ENCODE measurements at places on chromosomes 5 and 9.
A peak's percentile ranks its signal among the peaks of the same experiment; 100 is the strongest.

DNA sequence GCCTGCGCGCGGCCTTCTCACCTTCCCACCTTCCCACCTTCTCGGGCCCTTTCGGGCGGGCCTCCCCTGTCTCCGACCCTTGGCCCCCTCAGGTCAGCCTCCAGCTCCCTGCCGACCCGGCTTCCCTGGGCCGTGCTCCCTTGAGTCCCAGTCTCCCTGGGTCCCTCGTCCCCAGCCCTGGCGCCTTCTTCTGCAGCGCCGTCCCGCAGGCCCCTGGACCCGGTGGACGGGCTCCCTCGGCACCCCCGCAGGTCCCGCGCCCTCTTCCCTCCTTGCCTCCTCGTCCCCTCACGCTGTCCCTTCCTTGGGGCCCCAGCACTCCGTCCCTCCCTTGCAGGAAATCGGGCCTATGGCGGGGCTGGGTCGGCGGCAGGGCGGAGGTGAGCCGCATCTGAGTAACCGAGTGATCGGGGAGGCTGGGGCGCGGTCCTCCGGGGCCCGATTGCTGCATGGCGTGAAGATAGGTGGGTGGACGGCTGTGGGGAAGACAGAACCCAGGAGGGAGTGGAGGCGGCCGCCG, 7.6 kb downstream of the ARPC5L start:
- no peak for DNase-seq

DNA sequence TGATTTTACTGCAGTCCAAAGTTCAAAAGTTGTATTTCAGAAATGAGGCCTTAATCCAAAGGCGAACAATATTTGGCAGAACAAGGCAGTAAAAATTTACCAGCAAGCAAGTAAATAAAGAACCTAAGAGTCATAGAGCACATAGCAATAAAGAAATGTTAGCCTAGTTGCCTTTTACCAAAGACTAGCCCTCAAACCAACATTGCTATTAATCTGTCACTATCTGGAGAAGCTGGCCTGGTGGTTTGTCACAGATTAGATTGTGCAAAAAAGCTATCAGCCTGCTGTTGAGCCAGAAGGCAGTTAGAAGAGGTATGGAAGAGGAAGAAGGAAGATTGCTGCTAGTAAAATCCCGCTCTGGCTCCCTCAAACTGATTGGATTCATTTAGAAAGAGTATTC, 304.7 kb upstream of the KLF4 start:
- DNase-seq: no peak

GRCh38 chr9:129289883-129290282, 111.8 kb upstream of the IER5L start:
- DNase-seq: no peak

GRCh38 chr5:1105350-1106265, 6.3 kb downstream of the SLC12A7 start:
- peak; percentile 55 for DNase-seq

DNA sequence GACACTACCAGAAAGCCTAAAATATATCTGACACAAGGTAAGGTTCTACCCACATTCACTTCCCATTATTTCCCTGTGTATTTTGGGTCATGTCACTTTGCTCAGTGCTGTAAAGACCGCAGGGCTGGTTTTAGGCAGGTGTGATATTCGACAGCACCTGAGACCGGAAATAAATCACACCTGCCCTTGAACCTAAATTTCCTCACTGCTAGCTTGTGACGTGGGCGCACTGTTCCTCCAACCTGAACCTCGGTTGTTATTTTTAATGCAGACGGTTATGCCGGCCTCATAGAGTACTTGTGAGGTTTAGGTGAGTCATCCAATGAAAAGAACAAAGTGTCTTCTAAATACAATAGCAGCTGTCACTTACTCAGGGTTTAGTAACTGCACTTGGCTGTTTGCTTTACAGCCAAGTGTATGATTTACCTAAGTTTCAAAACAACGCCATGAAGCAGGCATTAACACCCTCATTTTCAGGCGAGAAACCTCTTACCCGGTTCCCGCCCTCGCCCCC, 20.7 kb upstream of the ZNF782 start:
- no peak for DNase-seq

DNA sequence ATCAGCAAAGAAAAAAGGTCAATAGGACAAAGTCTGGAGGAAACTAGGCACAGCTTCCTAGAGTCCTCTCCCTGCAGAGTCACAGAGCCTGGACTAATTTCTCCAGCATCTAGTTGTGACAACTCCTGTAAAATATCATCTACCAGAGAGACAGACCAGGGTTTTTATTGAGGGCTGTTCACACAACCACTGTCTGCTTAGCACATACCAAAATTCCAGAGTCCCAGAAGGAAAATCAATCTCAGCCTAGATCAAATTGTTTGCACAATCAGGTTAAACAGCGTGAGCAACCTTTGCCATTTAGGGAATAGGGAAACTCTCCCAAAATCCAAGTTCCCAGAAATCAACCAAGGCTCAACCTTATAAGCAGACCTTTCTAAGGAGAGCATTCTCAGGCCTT, 190.3 kb downstream of the SYK start:
- DNase-seq: no peak
